ENCODE measurements at places on chromosomes 7 and 10.

DNA sequence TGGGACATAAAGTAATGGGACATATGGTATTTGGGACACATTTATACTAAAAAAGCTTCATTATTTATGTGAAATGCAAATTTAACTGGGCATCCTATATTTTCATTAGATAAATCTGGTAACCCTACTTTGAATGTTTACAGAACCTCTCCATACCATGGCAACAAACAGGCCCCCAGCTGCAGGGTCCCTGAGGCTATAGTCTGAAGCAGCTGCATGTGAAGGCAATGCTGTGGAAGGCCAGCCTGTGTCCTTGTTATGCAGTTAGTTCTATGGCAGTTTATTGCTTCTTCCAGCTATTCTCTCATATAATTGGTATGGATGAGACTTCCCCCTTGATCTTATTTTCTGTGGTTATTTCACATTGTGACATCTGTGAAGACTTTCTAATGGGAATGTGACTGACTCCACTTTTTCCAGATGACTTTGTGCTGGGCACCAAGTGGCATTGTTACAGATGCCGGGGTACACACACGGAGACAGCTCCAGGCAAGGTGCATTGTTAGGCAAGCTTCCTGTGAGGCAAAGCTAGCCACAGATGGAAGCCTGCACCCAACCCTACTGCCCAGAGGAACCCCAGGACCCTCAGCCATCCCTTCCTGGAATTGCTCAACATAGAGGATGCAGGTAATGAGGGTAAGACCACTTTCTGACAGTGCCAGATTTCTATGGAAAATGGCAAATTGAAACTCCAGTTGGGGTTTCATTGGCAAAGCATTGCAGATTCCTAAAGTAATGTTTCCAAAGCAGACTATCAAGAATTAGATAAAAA is 49.5 kb upstream of the ADAM12 start:
- DNase-seq = no peak

- no peak for DNase-seq
Observed at GRCh38 chr7:151374139-151374538, 32.5 kb downstream of the NUB1 start.

DNA sequence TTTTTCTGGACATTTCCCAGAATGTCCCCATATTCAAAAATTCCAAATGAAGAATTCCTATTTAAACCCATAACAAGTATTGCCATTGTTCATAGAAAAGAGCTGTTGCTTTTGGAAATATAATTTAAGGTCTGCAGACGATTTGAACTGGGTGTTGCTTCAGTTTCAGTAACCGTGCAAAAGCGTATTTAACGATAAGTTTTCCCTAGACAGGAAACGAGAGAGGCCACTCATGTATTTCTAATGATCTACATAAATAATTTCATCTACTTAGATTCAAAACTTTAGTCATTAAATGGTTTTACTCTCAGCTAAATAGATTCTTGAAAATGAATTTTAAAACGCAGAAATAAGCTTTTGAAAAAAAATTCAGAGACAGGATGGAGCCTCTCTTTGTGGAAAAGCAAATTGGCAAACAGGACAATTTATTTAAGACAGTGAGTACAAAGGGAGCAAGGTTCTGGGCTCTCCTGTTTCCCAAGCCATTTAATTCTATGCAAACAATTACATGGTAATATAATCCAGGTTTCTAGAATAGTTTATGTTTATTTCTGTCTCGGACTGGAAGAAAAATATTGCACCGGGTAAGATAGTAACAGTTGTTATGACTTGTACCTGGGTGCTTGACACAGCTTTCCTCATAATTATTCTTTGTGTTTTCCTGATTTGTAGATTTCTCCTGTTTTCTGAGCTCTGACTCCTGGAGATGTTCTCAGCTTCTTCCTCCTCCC is 263.0 kb downstream of the BAMBI start:
- no peak for DNase-seq

DNA sequence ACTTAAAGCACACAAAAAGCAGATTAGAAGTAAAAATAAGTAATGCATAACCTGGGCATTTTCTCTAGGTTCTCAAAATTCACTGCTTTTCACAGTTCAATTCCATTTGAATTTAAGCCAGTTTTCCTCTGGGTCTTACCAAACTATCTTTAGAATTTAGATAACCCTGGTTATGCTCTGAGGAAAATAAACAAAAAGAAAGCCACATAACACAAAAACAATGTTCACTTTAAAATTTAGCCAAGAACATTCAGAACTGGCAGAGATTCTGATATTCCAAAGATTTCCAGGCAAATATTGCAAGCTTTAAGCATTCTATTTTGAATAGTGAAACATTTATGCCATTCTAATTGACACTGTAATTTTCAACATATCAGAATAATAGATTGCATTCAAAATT is 50.7 kb upstream of the PRKG1 start:
- no peak for DNase-seq

DNA sequence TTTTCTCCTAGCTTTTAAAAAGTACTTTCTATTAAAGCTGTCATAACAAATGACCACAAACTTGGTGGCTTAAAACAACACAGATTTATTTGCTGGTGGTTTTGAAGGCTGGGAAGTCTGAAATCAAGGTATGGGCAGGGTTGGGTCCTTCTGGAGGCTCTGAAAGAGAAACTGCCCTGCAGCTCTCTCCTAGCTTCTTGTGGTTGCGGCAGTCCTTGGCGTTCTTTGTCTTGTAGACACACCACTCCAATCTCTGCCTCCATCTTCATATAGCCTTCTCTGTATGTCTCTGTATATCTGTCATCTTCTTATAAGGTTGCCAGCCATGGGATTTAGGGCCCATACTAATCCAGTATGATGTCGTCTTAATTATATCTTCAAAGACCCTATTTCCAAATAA is 79.4 kb upstream of the PRR15 start:
- no peak for DNase-seq

GRCh38 chr10:1398626-1399410 is 338.5 kb downstream of the ADARB2 start:
- no peak for DNase-seq

DNA sequence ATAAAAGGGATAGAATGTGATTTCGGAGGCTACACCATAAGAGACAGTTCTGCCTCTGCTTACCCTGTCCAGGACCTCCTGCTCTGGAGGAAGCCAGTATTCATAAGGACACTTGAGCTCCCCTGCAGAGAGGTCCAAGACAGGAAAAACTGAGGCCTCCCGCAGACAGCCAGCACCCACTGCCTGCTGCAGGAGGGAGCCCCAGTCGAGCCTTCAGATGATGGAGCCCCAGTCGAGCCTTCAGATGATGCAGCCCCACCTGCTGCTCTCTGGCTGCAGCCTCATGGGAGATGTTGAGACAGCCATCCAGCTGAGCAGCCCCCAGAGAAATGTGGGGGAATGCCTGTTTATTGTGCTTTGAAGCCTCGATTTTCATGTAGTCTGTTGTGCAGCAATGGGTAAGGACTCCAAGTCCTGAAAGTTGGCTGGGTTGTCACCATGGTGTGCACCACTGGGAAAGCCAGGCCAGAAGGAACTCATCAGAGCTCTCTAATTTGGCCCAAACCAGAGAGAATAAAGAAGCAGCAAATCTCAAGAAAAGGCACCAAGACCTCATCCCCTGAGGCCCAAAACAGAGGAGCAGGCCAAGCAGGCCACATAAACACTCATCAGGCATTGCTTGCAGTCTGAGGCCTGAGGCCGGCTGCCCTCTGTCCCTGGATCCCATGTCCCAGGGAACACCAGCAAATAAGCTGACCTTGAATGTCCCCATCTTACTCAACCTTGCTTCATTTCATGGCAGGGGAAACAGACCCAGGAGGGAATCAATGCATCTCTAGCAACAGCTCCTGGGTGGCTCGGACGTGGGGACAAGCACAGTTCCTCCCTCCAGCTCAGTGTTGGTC is 30.9 kb downstream of the CALML5 start:
- DNase-seq = no peak

DNA sequence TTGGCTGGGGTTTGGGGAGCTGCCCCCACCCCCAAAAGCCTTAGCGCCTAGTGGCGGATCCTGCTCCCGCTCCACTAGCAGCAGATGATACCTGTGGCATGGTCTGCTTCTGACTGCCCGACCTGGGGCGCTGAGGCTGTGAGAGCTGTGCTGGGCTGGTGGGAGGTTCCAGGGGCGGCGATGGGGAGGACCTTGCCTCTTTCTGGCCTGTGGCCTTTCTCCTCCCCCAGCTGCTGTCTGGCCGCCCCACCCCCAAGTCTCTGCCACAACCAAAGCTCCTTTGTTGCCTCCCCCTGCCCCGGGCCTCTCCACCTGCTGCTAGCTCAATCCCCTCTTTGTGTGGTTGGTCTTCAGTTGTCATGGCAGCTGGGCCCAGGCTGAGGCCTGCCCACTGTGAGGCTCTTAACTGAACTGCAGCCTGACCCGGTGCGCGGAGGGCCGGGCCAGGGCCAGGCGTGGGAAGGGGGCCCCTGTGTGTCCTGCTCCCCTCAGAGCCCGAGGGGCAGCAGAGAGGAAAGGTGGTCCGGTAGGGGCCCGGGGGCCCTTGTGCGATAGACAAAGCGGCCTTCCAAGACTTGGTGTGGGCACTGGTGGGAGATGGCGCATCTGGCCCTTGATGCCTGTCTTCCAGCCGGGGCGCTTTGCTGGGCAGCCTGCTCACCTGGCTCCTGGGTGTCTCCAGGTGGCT is 4.7 kb downstream of the ZNF775 start:
- no peak for DNase-seq

DNA sequence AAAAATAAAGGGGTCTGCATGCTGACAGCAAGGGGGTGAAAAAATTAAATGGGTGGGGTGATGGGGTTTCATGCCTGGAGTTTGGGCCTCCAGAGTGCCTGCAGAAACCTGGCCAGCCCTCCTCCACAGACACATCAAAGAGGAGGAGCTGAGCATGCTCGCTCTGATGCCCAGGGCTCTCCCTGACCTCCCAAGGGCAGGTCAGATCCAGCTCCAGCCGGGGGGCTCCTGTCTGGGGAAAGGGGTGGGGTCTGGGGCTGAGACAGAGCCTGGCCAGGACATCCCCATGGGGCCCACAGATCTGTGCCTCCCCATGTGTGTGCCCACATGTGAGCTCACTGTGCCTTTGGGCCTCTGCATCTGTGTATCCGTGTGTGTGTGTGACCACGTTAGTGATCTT is 915 bp upstream of the CALHM1 start:
- DNase-seq = no peak

DNA sequence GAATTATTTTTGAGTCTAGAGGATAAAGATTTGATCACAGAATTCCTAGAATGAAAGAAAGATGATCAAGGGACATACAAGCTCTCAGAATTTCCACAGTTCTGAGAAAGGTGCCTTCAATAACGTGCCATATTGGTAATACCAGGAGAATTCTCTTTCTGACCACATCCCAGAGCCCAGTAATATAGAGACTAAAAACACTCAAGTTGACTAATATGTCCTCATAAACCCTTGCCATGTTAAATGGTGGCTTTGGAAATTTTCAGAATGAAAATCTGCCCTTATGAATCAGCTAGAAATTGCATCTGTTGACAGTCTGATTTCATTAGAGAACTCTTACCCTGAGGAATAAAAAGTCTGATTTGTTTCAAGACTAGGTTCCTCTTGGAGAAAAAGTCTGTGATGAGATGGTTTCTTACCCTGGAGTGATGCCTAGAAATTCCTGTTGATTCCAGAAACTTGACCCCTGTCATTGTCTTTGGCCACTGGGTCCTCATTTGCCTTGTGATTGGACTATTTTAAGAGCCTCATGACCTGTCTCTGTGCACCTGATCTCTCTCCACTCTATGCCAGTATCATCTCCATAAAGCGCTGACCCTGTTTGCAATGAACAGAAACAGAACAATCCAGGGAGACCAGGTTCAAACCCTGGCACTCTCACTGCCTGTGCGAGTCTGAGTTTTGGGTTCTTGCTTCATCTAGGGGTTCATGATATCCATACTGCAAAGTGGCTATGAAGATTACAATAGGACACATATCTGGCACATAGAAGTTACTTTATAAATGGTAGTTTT is 3.3 kb downstream of the IL2RA start:
- DNase-seq = no peak

DNA sequence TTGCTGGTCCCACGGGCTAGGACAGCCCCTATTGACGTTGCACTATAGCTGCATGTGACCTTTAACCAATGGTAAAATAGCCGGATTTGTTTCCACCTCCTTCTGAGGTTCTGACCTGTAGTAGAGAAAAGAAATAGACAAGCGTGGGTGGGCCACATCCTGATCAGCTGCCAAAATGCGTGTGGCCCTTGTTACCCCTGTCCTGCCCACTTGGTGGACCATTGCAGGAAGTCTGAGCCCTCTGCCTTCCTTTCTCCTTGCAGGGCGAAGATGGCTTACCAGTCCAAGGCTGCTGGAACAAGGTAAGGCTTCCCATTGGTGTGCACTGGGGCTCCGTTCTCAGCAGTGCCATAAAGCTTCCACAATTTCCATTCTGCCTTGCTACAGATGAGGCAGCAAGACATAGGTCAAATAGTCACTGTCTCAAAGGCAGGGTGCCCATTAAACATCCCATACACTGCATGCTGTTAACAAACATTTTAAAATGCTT is 95.9 kb upstream of the MACROH2A2 start:
- no peak for DNase-seq

- DNase-seq = peak; percentile 45
Observed at GRCh38 chr10:88064608-88065382, 201.4 kb downstream of the PTEN start.

GRCh38 chr7:149826344-149827088 is 11.7 kb upstream of the ZNF862 start:
- no peak for DNase-seq

DNA sequence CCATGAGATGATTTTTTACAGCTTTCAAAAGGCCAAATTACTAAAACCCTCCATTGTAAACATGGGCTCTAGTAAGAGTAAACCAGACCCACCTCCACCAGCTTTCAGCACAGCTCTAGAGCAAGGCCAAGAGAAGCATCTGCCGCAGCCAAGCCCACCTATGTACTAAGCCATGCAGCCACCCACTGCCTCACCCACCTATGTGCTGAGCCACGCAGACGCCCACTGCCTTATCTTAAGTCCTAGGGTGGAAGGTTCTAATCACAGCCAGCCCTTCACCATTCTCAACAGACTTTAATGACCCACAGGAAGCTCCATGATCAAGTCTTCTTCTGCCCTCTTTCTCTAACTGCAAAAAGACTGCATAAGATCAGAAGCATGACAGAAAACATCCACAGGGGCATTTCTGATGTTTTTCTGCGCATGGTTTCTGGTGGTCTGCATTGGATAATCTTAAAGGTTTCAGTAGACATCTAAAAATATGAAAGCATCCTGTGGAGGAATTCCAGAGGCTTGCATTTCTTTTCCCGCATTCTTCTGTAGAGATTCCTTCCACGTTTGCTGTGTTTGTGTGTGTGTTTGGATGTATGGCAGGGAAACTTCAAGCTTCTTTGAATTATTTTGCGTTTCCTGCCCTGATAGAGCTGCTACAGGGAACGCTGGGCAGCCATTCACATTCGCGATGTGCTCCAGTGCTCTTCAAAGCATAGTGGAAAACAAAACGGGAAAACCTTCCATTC is 286.1 kb upstream of the KLF6 start:
- no peak for DNase-seq

- no peak for DNase-seq
Observed at GRCh38 chr7:148507787-148508186, 82.8 kb upstream of the C7orf33 start.

Measured in GM20000 (cell line).